ENCODE measurements at places on chromosomes 13 and 19.

DNA sequence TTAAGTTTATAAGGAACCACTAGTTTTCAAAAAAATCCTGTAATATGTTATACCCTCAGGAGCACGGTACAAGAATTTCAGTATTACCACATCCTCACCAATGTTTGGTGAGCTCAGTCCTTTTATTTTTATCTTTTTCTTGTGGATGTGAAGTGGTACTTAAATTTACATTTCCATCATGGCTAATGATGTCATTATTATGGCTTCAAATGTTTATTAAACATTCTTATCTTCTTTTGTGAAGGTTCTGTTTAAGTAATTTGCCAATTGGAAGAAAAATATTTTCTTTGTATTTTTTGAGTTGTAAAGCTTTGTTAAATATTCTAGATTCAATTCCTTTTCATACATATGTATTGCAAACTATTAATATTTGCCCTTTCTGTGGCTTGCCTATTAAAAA is 291.0 kb downstream of the ENOX1 start:
- no peak for DNase-seq

DNA sequence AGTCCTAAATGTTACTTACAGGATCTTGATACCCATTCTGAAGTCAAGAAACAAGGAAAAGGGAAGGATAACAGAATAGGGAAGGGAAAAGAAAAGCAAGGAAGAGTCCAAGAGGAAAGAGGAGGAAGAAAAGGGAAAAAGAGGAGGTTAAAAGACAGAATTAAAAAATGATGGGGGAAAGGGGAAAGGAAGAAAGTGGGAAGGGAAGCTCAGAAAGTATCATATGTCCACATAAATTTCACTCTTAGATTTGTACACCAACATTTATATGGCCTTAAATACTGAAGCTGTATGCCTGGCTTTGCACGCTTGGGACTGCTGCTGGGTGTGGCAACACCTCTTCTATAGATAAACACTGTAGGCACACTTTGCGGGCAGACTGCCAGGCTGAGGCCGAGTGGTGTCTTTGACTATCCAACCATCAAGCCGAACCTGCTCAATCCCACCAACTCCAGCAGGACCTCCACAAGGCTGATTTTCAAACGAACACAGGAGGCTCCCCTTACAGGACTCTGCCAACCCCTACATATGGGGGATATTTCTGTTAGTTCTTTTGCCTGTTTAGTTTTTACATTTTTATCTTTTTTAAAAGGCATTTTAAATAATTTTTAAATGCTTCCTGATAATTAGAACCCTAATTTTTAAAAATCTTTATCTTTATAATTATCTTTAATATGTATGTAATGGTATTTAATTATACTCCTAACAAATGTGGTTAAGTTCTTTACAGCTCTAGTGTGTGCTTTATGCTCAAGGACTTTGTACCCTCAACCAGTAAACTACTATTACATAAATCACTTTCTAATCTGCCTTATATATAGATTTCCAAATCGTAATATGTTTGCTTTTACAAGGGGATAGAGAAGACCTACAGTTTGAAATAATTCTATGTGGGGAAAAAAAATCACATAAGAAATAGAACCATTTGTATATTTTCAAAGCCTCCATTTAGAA is 154.2 kb downstream of the DIAPH3 start:
- no peak for DNase-seq

DNA sequence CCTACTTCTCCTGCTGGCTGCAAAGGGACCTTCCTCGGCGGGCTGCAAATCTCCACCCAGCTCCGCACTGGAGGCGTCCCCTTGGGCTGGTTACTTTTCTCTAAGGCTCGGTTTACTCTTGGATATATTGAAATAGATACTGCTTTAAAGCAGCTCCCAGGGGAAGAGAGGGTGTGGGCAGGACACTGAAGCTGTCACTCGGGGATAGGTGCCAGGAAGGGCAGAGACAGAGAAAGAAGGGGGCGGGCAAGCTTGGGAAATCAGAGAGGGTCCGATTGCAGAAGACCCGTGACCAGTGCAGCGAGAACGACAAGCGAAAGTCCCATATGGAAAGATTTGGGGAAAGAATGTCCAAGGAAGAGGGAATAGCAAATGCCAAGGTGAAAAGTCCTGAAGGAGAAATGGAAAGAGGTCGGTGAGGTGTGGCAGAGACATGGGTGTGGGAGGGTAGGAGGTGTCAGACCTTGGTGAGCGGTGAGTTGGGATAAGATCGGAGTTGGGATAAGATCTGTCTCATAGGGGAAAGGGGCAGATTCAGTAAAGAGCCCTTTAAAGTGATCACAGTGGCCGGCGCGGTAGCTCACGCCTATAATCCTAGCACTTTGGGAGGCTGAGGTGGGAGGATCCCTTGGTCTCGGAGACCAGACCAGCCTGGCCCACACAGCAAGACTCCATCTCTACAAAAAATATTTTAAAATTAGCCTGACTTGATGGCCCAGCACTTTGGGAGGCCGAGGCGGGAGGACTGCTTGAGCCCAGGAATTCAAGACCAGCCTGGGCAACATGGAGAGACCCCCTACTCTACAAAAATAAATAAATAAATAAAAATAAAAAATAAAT is 618 bp downstream of the THSD8 start:
- no peak for DNase-seq

GRCh38 chr19:14433554-14434501 is 722 bp downstream of the PKN1 start:
- no peak for DNase-seq

DNA sequence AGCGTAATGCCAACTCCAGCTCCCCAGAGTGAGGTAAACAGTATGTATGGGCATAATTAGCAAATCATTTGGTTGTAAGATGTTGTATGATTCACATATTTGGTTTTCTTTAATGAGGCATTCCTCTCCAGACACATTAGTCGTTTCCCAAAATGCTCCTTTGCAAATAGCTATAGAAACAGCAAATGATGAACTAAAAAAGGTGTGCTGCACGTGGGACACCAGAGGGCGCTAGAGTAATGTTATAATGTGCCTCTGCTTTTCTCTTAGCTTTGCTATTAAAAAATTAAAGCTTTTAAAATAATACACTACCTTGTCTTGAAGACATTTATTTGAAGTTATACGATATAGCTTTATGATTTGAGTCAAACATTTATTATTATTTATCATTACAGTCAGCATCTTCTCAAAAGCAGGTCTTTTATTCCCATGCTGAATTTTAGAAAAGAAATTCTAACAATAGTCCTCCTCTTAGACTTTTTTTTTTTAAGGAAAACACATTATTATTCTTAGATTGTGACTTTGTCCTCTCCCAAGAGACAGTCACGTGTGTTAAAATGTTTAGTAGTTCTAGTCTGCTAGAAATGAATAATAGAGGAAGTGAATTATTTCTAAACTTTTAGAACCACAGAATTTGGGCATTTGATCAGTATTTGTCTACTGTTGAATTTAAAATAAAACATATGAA is 121.6 kb upstream of the FRY start:
- peak; percentile 56 for DNase-seq

GRCh38 chr13:87093399-87093798 is 577.8 kb upstream of the SLITRK5 start:
- no peak for DNase-seq

GRCh38 chr19:39111593-39112199 is 13.9 kb upstream of the PAK4 start:
- DNase-seq: no peak

GRCh38 chr19:39407660-39408391 is 1.2 kb downstream of the ZFP36 start:
- DNase-seq: no peak

GRCh38 chr13:52348983-52349780 is 56.8 kb downstream of the THSD1 start:
- DNase-seq: no peak

DNA sequence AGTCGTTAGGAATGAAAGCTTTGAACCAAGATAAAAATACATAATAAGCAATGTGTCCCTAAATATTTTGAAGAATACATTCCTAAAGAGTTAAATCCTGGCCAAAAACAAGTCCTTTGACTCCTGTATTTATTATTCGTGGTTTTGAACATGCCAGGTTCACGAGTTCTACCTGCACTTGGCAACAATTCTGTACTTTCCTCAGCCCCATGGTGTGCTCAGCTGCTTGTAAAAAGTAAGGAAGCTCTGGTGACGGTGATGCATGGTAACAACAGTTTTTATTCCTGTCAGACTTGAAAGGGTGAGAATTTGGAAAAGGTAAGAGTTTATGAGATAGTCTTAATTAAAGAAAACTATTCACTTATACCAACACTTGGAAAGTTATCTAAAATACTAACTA is 95.0 kb upstream of the KLF12 start:
- DNase-seq: no peak

- peak; percentile 18 for DNase-seq
Observed at GRCh38 chr19:46537136-46538097, 41.8 kb upstream of the PNMA8B start.

- no peak for DNase-seq
Observed at GRCh38 chr13:92821324-92821723, 405.3 kb upstream of the GPC6 start.

GRCh38 chr19:47615714-47616113 is 6.8 kb downstream of the BICRA start:
- peak; percentile 85 for DNase-seq

DNA sequence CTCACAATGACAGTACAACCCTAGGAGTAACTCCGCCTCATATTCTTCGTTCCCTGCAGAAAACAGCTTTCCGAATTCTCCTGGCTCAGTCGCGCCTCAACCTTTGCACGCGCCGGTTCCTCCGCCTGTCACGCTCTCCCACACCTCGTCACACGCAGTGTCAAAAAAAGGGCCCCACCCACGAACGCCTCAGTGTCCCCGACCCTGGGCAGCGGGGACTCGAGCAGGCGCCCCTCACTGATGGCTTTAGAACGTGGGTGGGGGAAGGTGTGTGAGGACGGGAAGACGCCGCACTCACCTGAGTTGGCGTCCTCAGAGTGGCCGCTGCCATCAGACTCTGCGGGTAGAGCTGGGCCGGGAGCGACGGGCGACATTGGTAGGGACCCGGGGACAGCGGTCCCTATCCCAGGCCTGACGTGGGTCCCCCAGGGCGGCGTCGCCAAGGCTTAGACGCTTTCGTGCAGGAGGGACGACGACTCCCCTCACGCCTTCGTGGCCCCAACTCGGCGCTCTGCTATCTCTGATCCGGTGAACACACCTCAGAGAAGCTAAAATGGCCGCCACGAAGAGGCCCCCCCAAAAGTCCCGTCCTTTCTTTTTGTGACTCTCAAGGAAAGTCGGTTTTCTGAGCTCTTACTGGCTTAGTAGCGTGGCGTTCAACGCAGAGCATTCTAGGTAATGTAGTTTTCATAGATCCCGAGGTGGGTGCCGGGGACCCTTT is at the start of gene ZNF154:
TSS of gene ZNF154 (minus strand) at position 564 of the 721 bp plus-strand sequence. CDS start at position 331, 233 bp downstream.
- peak; percentile 58 for DNase-seq

DNA sequence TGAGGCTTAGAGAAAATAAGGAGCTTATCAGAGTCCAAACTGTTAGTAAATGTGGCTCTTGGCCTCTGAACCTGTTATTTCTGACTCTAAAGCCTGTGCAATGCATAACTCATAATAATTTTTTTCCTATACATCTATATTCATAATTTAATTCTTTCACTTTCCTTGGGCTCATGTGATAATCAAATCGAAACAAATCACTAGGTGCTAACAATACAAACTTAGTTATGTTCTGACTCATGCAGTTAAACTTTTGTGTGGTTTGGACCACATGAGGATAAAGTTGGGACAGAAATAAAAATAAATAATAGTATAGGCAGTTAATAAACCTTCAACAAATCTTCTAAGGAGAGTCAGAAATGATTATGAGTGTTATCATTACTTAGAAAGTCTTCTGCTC is 1629.0 kb downstream of the OLFM4 start:
- DNase-seq: no peak

DNA sequence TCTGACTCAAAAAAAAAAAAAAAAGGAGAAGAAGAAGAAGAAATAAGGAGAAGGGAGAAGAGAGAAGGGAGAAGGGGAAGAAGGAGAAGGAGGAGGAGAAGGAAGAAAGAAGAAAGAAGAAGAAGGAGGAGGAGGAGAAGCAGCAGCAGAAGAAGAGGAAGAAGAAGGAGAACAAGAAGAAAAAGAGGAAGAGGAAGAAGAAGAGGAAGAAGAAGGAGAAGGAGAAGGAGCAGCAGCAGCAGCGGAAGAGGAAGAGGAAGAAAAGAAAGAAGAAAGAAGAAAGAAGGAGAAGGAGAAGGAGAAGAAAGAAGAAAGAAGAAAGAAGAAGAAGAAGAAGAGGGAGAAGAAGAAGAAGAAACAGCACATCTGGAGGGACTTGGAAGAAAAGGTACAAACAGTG is 4.1 kb upstream of the CNN1 start:
- DNase-seq: no peak

GRCh38 chr19:10686661-10687517 is 14.3 kb upstream of the QTRT1 start:
- peak; percentile 72 for DNase-seq

GRCh38 chr13:39091586-39091985 is 53.3 kb downstream of the NHLRC3 start:
- DNase-seq: peak; percentile 75

- DNase-seq: no peak
Observed at GRCh38 chr13:60032851-60033250, 130.9 kb downstream of the DIAPH3 start.

DNA sequence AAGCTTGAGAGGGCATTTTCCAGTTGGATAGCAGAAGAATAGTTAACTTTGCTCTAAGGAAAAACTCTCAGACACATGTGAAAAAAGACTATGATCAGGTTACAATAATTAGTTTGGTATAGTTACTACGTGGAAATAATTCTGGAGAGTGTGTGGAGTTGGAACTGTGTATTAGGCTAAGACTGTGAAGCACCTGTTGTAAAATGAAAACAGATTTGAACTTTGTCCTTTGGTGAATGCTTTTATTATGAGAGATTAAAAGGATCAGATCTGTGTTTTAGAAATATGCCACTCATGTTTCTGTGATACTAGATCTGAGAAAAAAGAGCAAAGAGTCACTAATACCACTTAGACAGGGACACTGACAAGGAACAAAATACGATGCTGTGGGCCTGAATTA is 807.5 kb upstream of the ATXN8OS start:
- DNase-seq: no peak

DNA sequence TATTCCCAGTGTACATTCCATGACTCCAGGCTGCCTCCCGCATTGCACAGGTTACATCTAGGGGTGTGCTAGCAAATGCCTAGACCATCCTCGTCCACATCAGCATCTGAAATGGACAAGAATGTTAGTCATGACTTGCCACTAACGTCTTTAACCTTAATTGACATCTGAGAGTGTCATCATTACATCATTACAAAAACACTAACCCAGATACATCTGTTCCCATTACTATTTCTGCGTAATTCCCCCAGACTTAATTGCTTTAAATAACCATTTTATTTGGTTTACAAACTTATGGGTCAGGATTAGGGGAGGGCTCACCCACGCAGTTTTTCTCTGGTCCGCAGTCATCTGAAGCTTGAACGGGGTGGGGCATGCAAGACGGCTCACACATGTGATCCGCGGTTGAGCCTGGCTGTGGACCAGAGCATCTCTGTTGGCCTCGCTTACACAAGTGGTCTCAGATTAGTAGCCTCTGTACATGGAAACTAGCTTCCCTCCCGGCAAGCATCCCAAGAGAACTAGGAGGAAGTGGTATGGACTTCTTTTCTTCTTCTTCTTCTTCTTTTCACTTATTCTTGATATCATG is 15.9 kb downstream of the KL start:
- DNase-seq: no peak

GRCh38 chr19:45638930-45639729 is at the start of gene EML2:
Gene EML2, minus strand, starts transcription at chr19:45639397. Its CDS starts 21 bp downstream, at chr19:45639376.
- no peak for DNase-seq

GRCh38 chr13:62706048-62706447 is 1290.4 kb upstream of the PCDH20 start:
- no peak for DNase-seq
